Fibroblast of skin of right quadriceps (primary cell): ENCODE measurements at places on chromosomes 3 and 15.
A peak's percentile ranks its signal among the peaks of the same experiment; 100 is the strongest.

GRCh38 chr3:10798600-10799367 is 17.2 kb upstream of the SLC6A11 start:
- DNase-seq = no peak

DNA sequence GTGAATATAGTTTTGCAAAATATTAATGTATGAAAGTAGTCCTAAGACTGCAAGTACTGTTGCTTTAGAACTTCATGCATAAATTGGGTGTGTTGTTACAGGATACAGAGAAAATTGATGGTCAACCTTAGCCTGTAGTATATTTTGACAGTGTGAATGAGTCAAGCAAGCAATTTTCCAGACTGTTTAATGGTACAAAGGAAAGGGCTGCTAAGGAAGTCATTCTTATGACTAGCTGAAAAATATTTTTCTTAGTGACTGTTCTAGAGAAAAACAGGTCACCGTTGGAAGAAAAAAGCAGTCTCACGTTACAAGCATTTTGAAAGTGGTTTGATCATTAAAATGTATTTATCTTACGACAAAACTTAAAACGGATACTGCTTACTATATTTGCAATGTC is 49.2 kb downstream of the MBNL1 start:
- DNase-seq = peak; percentile 75

DNA sequence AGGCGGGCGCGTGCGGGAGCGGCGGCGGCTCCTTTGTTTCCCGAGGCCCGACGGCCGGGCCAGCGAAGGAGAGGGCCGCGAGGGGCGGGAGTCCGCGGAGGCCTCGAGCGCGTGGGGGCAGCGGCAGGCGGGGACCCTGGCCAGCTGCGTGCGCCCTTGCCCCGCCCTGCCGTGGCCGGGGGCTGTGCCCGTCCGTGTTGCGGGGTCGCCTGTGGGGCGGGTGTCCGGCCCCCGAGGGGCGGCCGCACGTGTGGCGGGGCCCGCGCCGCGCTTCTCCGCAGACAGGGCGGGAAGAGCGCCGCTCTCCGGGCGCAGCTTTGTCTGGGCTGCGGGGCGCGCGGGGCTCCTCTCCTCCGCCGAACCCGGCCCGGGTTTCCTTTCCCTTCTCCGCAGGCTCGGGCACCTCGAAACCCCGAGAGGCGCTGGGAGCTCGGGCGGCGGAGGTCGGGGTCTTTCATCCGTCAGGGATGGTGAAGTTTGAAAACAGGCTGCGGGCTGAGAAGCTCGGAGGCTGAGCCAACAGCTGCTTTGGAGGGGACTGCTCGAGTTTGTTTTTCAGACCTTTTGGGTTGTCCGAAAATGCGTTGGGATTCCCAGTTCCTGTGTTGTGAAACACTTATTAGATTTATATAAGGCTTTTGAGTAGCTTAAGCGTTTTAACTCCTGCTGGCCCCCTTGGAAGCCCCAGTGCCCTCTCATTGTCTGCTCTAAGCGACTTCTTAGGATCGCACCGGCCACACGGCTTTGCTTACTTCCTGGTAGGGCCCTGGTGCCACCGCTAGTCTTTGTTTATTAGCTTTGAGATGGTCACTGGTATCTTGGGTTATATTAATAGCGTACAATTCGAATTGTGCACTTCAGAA is 817 bp downstream of the USP3 start:
- peak; percentile 48 for DNase-seq

DNA sequence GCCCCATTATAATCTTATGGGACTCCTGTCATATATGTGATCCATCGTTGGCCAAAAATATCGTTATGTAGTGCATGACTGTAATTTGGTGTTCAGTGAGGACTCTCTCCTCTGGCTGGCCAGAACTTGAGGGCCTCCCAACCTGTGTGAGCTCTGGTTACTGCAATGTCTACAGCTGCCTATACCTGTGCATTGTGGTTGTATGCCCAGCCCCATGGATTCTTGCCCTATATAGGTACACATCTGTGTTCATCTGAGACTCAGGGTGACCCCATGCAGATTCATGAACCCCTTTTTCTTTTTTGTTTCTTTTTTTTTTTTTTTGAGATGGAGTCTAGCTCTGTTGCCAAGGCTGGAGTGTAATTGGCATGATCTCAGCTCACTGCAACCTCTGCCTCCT is 32.6 kb upstream of the KLF13 start:
- DNase-seq = no peak

DNA sequence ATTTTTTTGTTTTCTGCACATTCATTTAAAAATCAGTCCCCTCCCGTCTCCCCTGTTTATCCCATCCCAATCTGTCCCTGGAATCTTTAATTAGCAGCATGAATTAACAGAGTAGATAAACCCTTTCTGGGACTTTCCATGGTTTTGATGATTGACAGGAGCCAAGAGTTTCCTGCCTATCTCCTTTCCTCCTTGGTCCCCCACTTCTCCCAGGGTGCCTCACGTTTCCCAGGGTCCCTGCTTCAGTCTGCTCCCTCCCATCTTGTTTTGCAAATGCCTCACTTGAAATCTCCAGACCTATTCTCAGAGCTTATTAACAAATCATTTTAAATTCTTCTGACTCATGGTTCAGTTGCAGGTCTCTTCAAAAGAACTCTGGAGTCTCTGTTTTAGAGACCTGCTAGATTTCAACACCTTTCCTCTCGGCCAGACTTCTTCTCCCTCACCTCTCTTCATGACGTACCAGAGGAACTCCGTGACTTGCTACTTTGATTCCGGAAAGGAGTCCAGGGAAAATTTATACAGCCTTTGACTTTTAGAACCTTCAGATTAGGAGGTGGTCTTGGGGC is 238.5 kb downstream of the ITPR1 start:
- DNase-seq = no peak
